ENCODE measurements at places on chromosomes 3 and 15. TPM values are rescaled to one million over a fixed set of nuclear protein-coding genes. Genes with fewer than 3 reads are reported as not detected.

RNU6-1 gene
- polyA plus RNA-seq: not detected

DLL4 gene
- 1.9 TPM for polyA plus RNA-seq

ZNF609 gene
- 4.1 TPM for polyA plus RNA-seq

C2CD4B gene
- polyA plus RNA-seq: 0.29 TPM

SIDT1 gene
- 1.0 TPM for polyA plus RNA-seq

ANKUB1 gene
- polyA plus RNA-seq: not detected

SLC51A gene
- polyA plus RNA-seq: 0.21 TPM

ZIC4 gene
- polyA plus RNA-seq: not detected

DUOX1 gene
- 111 TPM for polyA plus RNA-seq

SERPINI2 gene
- 0.20 TPM for polyA plus RNA-seq

MEIS2 gene
- polyA plus RNA-seq: 6.0 TPM

CPNE9 gene
- polyA plus RNA-seq: not detected

FOXL2NB gene
- polyA plus RNA-seq: 0.06 TPM

ACKR4 gene
- 0.18 TPM for polyA plus RNA-seq

ACAN gene
- polyA plus RNA-seq: not detected
